ENCODE measurements at places on chromosomes 7 and 10. TPM values are rescaled to one million over a fixed set of nuclear protein-coding genes. Genes with fewer than 3 reads are reported as not detected.
A peak's percentile ranks its signal among the peaks of the same experiment; 100 is the strongest.

Gene ZSWIM8
- 110 TPM for polyA plus RNA-seq

Gene NXPH1
- polyA plus RNA-seq = 0.14 TPM

Gene WNT8B
- 0.08 TPM for polyA plus RNA-seq

Gene C10orf53
- not detected for polyA plus RNA-seq

Gene CALY
- polyA plus RNA-seq = 1.1 TPM

Gene VPS26A
- 33.7 TPM for polyA plus RNA-seq

DNA sequence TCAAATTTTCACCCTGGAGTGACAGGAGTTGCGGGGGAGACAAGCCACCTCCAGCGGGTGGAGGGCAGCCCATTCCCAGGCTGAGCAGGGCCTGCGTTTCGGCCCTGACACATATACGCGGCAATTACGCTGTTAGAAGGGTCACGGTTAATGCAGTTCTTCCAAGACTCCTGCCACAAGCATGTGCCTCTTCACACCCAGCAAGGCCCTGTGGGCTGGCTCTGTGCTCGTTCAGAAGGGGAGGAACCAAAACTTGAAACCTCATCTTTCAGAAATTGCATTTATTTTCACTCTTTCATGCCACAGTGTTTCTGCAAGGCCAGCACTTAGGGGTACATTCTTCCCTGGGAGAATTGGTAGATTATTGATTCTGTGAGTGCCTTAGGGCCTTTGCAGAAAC lies 24.7 kb downstream of the LRMDA start:
- DNase-seq = no peak

- DNase-seq = no peak
These were observed 48.5 kb upstream of the ARL4A start for GRCh38 chr7:12638851-12639456.

DNA sequence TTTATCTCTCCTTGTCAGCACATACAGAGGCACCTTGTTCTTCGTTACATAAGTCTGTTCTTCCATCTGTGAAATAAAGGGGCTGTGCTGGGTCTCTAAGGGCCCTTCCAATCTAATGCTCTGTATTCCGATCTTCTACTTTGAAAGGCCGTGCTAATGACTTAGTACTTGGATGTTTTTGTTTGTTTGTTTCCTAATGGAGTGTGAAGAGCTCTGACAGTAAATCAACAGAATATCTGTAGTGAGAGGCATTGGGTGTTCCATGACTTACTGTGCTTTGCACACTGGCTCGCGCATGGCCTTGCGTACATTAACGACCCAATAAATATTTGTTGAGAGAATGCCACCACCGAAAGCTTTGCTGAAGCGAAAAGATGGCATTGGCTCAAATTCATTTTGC lies 162.1 kb downstream of the CHN2 start:
- DNase-seq = no peak

GRCh38 chr10:62264702-62265436 lies 3.8 kb downstream of the RTKN2 start:
- DNase-seq = no peak

- DNase-seq = peak; percentile 72
These were observed 20.0 kb upstream of the CRYGN start for GRCh38 chr7:151459726-151460473.

DNA sequence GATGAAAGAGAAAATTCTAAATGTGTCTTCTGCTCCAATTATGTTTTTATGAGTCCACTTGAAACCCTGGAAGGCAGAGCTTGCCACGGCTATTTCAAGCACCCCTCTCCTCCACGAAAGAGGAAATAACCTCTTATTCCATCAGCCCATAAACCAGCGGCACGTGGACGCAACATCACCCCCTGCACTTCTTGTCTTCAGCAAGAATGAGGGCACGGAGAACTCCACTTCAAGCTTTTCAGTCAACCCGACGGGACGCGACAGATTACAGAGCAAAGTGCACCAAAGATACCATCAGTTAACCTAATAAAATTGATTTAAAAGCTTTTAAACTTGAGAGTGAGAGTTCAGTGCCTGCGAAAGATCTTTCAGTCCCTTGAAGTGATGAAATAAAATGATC lies 406.3 kb downstream of the GALNT17 start:
- DNase-seq = peak; percentile 2

DNA sequence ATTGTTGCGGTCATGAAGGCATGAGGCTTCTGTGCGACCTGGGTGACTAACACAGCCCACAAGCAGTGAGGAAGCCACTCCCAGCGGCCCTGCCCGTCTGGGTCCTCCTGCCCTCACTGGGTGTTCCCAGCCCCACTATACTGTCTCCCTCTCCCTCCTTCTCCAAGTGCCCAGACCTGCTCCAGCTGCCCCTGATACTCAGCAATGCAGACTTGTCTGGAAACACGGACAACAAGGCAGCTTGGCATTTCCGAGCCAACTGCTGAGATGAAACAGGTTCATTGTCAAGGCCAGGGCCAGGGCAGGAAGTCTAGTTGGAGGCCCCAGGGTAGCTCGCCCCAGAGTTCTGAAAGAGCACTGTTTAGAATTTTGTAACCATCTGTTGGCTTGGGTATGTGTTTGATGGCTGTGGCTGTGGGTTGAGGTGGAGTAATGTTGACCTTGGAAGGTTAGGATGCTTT lies 95.7 kb downstream of the RBM20 start:
- DNase-seq = no peak

GRCh38 chr10:82438277-82438676 lies 563.3 kb downstream of the NRG3 start:
- DNase-seq = no peak

DNA sequence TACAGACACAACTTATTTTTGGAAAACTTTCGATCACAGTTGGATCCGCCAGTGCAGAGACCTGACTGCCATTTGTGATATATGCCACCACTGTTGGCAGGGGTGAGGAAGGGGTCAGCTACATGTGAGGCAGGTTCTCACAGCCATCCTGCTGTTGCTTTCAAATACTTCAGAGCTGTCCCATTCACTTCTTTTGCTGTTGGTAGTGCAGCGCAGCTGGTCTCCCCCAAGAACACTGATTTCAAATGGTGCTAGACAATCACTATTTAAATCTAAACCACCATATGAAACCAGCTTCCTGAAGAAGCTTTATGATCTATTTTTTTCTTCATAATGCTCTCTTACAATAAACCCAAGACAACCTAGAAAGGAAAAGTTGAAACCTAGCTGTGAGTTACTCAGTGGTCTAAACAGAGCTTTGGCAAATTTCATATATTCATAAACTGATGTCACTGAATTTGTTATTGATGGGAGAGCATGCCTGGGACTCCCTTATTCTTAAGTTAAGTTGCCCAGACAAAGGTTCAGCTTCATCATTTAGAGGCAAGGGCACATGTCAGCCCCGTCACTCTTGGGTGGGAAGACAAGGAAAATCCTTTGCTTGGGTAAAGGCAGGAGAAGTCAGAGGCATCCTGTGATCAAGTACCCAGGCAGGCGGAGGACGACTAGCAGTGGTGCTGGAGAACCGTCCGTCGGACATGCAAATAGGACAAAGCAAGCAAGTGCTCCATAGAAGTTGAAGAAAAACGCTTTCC lies 143.4 kb upstream of the KLF14 start:
- no peak for DNase-seq

- DNase-seq = no peak
These were observed 188.4 kb downstream of the SEM1 start for GRCh38 chr7:96521068-96521894.

DNA sequence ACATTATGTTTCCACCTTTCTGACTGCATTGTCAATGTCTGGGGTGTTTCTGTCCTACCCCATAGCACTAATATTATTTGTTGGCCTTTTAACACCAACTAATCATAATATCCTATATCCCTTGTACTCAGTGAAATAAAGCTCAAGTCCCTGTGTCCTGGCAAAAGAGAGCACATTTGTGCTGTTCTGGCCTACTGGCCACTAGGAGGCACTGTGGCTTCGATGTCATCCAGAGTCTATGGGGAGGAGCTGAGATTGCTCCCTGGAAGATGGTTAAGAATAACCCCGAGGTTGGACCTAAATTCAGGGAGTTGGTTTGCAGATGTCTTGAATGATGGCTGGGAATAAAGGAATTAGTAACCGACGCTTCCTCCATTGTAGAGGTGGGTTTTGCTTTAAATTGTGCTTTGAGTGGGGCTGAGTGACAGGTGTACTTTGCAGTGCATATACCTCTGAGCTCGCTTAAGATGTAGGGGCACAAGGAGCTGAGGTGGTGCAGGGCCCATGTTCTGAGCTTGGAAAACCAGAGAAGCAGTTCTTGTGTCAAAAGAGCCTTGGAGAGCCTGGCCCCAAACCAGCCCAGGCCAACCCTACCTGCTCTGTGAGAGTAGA lies 191.2 kb upstream of the PRSS1 start:
- DNase-seq = no peak

DNA sequence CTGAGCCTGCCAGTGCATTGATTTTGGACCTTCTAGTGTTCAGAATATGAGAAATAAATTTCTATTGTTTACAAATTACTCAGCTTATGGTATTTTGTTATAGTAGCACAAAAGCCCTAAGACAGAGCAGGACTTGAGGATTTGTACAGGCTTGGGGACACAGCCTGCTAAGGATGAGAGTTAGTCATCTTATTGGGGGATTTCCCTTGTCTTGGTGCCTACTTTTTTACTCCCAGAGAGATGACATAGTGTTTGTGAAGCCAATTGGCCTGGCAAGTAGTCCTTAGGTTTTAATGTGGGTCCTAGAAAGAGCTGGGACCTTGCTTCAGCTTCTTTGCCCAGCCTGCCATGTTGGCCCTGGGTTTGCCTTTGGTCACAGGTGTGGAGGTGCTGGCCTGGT lies 364.0 kb downstream of the REEP3 start:
- DNase-seq = no peak

- DNase-seq = no peak
These were observed 409.2 kb upstream of the KLF6 start for GRCh38 chr10:4194231-4194630.

DNA sequence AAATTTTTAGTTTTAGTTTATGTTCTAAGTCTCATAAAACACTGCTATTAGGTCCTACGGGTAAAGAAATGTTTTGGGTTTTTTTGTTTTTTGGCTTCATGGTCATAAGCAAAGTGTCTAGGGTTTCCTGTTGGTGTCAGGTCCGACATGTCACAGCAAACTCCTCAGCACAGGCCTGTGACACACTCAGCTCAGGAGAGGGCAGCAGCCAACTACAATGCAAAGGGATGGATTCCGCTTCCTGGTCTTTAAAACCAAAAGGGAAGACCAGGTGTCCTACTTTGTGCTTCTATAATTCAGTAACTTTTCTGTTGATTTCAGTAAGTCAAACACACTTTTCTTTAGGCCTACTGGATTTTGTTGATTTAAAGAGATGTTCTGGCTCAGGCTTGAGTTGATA lies 83.8 kb upstream of the MACROH2A2 start:
- DNase-seq = no peak

DNA sequence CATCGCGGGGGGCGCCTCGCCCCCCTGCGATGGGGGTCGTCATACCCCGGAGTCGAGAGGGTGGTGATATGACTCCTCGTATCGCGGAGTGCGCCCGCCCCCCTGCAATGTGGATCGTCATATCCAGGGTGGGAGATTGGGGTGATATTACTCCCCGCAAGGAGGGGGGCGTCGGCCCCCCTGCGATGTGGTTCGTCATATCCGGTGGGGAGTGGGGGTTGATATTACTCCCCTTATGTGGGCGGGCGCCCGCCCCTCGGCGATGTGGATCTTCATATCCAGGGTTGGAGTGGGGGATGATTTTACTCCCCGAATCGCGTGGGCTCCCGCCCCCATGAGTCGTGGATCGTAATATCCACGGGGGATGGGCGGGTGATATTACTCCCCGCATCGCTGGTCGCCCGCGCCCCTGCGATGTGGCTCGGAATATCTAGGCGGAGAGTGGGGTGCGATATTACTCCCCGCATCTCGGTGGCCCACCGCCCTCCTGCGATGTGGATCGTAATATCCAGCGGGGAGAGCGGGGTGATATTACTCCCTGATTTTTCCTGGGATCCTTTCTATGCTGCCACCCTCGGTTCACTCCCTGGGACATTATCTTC lies 36.9 kb downstream of the MEIG1 start:
- DNase-seq = no peak

DNA sequence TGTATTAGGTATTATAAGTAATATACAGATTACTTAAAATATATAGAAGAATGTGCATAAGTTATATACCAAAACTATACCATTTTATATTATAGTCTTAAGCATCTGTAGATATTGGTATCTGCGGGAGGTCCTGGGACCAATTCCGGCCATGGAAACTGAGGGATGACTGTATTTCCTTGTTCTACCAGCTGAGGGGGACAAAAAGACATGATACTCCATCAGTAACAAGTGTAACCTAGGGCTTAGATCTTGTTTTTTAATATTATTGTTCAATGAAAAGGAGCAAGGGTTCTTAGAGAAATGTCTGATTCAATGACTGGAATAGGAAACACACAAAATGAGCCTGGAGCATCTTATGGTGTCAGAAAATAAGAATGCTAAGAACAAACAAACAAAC lies 752.5 kb downstream of the CCSER2 start:
- no peak for DNase-seq

GRCh38 chr10:50577681-50578350 lies 45.9 kb downstream of the SGMS1 start:
- no peak for DNase-seq

DNA sequence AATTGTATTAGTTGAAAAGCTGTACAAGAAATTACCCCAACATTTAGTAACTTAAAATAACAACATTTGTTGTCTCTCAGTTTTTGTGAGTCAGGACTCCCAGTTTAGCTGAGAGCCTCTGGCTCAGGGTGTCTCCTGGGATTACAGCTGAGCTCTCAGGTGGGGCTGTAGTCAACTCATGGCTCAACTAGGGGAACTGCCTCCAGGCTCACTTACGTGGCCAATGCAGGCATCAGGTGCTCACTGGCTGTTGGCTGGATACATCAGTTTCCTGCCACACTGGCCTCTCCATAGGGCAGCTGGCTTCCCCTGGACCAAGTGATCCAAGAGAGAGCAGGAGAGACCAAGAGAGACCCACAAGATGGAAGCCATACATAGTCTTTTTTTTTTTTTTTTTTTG lies 17.5 kb downstream of the CCNY start:
- DNase-seq = no peak

GRCh38 chr7:101379302-101379701 lies 16.6 kb downstream of the COL26A1 start:
- no peak for DNase-seq

DNA sequence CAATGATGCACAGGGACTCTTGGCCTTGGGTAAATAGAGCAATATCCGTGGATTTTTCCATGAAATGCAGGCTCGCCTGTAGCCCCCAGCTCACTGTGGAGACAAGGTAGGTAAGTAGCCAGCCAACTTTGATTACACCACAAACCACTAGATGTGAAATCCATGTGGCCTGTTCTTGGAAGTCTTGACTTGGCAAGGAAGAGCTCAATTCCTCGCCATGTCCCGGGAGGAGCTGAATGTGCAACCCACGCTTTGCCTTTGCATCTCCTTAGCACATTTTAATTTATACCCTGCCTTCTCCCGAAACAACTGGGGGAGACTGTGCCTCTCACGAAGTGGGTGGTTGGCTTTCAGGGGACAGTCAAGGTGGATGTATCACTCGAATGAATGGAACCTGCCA lies 347.7 kb upstream of the MKI67 start:
- no peak for DNase-seq
